Midbrain (tissue), 1 donor: ENCODE measurements at places on chromosomes 2 and 18.
A peak's percentile ranks its signal among the peaks of the same experiment; 100 is the strongest.

- DNase-seq = no peak
Observed at GRCh38 chr2:101658387-101658786, 39.1 kb upstream of the MAP4K4 start.

DNA sequence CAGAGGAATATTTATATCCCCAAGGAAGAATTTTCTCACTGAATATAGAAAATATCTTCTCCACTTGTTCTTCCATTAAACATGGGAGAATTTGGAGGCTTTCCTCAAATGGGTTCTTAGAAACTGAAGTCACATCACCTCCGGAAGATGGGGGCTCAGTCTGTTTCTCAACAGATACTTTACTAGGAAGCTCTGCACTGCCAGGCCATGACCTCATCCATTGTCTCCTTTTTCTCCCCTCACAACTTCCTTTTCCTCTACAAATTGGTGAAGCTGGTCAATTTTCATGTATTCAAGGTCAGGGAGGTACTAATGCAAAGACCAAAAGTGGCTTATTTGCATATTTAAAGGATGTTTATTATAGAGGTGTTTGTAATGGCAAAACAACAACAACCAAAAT lies 173.1 kb downstream of the RNF152 start:
- DNase-seq = no peak

DNA sequence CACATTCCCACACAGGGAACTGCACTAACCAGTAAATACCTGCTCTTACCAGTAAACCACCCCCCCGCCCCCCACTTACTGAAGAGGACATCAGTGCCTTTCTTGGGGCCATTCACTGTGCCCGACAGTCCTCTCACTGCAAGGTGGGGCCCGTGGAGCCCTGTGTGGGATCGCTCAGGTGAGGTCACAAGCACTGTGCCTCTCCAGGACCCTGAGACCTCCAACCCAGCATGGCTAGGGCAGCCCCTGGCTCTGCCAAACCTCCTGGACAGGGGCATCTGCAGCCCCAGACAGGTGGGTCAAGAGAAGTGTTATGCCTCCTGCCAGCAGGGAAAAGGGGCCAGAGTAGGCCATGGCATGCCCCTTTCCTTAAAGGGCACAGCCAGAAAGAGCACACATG lies 6.7 kb upstream of the NEURL3 start:
- DNase-seq = no peak

DNA sequence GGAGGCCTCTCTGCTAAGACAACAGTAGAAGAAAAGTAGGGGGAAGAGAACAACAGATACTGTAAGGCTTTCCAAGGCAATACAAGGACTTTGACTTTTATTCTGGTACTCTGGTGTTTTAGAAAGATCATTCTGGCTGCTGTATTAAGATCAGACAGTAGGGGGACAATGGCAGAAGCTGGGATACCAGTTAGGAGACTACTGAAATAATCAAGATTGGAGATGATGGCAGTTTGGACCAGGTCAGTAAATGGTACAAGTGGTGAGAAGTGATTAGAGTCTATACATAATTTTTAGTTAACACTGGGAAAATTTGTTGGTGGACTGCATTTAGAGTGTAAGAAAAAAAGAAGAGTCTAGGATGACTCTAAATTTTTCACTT lies 139.7 kb downstream of the ROCK1 start:
- no peak for DNase-seq

- no peak for DNase-seq
Observed at GRCh38 chr2:65980531-65980930, 454.4 kb upstream of the MEIS1 start.

DNA sequence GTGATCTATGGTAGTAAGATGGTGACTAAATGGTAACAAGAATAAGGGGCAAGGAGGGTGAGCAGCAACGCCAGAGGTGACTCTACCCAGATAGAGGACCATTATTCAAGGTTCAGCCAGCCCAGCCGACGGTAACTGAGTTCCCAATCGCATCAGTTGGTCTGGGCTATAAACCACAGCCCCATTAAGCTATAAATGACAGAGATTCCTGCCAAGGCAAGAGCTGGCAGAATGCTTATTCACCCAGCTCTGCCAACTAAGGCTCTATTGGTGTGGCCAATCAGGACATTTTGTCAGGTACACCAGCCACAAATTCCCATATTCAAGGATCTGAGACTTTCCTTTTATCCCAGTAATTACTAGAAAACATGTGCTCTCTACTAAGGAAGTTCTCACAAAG lies 3.6 kb downstream of the CHN1 start:
- no peak for DNase-seq

DNA sequence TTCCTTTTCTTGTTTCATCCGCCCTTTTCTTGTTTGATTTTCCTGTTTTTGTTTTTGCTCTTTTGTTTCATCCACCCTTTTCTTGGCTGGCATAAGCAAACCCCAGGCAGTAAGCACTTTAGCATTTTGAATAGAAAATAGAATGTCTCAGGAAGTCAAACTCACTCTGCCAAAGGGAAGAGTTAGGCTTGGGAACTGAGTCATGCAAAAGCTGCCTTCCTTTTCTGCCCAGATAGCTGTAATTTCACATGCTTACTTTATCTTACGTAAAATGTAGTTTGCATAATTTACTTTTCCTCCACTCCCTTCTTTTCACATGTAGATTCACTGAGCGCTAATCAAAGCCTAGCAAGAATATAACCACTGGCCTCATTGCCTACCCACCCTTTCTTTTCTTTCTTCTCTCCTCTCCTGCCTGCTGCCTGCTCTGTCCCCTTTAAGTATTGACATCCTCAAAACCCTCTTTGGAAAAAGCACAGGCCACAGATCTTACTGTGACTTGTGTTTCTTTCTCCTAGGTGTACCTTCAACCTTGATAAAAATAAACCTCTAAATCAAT lies 48.4 kb downstream of the CNGA3 start:
- no peak for DNase-seq

GRCh38 chr18:65994302-65994701 lies 243.5 kb downstream of the CDH7 start:
- no peak for DNase-seq

DNA sequence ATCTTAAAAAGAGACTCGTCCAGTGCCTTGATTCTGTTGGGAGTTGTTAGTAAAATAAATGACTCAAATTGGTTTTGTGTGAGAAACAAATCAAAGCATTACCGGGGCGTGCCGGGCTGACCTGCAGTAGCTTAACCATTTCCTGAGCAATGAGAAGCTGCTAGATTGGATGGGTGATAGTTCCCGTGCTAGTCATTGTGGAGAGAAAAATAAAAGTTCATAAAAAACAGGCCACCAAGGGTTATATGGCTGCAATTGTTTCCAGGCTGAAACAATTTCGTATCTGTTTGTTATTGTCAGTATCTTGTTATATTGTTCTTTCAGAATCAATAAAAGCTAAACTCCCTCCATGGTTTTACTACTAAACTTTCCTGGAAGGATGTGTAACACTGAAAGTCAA lies 314.4 kb downstream of the MTX2 start:
- no peak for DNase-seq

DNA sequence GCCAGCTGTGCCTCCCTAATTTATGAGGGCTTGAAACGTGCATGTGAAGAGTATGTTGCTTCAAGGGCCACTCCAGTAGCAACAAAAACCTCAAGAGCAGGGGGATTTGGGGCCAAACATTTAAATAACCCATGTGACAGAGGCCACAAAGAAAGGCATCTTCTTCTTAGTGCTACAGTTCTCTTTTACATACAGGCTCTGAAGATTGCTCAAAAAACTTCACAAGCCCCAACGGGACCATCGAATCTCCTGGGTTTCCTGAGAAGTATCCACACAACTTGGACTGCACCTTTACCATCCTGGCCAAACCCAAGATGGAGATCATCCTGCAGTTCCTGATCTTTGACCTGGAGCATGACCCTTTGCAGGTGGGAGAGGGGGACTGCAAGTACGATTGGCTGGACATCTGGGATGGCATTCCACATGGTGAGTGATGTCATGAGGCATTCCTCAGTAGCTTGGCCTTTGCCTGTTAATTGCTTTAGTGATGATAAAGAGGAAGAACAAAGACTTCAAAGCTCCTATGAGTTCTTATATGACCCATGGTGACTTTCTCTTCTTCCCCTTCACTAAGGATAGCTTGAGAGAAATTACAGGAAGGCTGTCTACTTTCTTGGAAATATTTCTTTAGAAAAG lies 40.1 kb downstream of the NRP2 start:
- DNase-seq = no peak

- DNase-seq = peak; percentile 92
Observed at GRCh38 chr2:238263204-238264071, 23.6 kb upstream of the HES6 start.

- DNase-seq = no peak
Observed at GRCh38 chr2:178385595-178386148, 65.3 kb downstream of the PRKRA start.

GRCh38 chr2:11024687-11025086 lies 113.0 kb downstream of the KCNF1 start:
- DNase-seq = no peak

GRCh38 chr2:235936493-235936892 lies 231.7 kb downstream of the GBX2 start:
- no peak for DNase-seq

DNA sequence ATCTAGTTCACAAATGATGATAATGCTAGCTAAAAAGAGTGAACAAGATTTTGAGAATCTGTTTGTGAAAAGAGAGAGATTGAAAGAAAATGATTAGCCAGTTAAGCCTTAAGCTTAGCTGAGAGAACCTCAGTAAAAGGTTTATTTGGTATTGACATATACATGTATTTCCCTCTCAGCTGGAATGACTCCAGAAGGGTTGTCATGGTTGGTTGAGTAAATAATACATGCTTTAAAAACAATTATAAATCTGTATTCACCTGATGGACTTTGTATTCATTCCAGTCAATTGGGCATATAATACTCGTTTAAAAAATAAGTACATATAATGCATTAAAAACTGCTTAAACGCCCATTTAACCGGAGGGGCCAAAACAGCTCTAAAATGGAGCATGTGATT lies 181.4 kb downstream of the GRB14 start:
- DNase-seq = no peak

- DNase-seq = no peak
Observed at GRCh38 chr2:31243053-31243452, 9.1 kb downstream of the EHD3 start.

- no peak for DNase-seq
Observed at GRCh38 chr18:6653880-6654279, 75.6 kb upstream of the ARHGAP28 start.

DNA sequence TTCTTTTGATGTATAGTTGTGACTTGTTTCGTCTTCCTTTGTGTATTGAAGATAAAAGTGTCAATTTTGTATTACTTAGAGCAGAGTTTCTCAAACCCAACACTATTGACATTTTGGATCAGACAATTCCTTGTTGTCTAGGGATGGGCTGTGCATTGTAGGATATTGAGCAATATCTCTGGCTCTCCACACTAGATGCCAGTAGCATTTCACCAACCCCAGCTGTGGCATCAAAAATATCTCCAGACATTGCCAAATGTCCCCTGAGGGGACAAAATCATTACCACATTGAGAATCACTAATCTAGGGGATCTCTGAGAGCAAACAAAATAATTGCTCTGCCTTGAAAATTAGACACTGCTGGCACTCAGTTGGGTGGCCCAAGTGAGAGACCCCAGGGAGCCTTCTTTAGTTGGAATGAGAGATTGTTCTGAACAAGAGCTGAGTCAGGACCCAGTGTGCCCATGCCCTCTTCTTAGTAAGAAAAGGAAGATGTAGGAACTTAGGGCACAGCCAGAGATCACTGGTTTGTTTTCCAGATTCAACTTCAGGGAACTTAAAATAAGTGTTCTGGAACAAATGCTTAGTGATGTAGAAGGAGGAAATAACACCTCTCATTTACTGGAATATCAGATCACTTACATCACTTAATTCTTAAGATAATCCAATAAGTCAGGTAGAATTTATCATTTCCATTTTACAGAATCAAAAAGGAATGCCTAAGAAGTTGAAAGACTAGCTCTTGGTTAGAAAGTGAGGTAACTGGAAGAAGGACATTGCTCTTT lies 466.6 kb upstream of the TNP1 start:
- no peak for DNase-seq

- DNase-seq = no peak
Observed at GRCh38 chr2:58594175-58594574, 353.1 kb upstream of the FANCL start.

GRCh38 chr2:47221039-47221438 lies 65.9 kb upstream of the STPG4 start:
- no peak for DNase-seq

DNA sequence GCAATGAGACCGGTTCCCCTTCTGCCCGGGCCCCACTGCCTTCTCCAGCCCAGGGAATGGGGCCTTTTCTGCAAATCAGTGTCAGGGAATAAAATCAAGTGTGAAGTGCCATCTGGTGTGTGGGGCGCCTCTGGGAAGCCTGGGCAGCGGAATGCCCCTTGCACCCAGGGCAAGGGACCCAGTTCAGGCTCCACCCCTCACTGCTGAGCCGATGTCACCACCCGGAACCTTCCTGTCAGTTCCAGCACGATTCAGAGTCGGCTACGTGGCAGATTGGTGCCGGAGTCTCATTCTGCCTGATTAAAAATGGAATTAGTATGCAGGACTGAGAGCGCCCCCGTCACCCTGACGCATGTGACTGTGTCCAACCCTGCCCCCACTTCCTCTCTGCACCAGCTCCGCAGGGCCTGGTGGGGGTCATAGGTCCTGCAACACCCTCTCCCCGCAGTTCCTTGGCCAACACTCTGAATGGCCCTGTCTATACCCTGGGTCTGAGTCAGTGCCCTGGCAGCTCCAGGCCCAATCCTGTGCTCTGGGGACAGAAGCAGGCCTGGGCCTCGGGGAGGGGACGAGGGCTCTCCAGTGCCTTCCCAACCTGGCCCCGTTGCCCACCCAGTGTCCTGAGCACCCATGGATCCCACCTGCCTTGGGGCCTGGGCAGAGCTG lies 8.2 kb upstream of the ALPI start:
- peak; percentile 9 for DNase-seq

DNA sequence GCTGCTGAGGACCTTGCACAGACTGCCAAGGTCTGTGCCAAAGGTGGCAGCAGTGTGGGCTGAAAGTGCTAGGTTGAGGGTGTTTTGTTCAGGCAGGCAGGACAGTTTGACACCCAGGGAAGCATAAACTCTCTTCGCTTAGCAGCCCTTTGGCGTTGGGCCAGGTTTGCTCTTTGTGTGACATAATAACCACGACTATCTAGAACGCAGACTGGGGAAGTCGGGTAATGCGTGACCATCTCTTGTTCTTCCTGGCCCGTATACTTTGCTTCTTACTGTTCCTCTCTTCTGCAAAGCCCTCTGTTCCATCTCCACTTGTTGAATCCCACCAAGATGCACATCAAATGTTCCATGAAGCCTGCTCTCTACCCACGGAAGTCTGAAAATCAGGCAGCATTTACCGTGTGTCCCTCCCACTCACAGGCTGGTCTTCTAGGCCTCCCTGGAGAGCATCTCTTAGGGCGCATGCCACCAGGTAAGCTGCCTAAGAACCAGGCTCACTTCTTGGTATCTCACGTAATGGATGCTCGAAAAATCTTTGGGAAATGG lies 96.7 kb upstream of the LMAN1 start:
- DNase-seq = no peak

GRCh38 chr2:236572482-236572881 lies 2.9 kb downstream of the ACKR3 start:
- no peak for DNase-seq

GRCh38 chr2:170950221-170950761 lies 21.2 kb downstream of the GORASP2 start:
- no peak for DNase-seq

GRCh38 chr2:95526360-95527341 lies 42.1 kb upstream of the TRIM43B start:
- peak; percentile 79 for DNase-seq

- no peak for DNase-seq
Observed at GRCh38 chr2:191686729-191687128, 8.8 kb downstream of the NABP1 start.
